ENCODE measurements at places on chromosomes 5 and 9.

GRCh38 chr5:179879003-179879689, 20.5 kb upstream of the MRNIP start:
- no peak for DNase-seq

DNA sequence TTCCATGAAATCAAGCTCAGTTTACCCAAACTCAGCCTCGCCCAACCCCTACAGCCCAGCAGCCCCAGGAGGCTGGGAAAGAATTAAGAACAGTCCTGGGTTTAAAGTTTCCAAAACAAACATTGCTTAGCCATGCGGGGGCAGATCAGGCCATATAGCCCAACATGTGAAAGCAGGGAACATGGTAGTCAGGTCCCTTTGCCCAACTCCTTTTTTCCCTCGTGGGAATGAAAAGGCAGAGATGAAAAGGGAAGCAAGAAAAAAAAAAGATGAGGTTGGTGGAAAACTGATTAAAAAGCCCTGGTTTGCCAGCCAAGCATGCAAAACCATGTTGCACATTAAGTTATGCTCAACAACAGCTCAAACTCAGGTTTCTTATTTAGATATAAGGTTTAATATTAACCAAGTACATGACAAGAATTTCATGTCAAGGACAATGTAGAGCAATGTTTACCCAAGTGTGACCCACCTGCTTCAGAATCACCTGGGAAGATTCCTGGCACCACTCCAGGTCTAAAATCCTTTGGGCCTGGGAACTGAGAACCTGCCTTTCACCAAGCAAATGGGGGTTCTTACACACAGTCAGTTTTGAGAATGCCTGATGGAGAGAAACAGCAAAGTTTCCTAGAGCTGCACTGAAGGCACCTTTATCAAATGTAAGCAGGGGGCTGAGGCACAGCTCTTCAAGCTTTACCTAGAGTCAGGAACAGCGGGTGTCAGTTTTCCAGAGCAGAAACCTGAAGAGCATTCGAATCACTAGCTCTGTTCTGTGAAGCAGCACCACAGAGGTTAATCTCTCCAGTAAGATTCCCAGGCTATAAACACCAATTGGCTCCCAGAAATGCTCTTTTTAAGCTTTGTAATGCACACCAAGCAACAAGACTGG, 1.7 kb downstream of the FREM1 start:
- DNase-seq, result no peak

GRCh38 chr9:126697330-126697729, 83.6 kb downstream of the LMX1B start:
- no peak for DNase-seq

- DNase-seq, result no peak
These were observed 64.0 kb downstream of the SHB start for GRCh38 chr9:38004809-38005560.

DNA sequence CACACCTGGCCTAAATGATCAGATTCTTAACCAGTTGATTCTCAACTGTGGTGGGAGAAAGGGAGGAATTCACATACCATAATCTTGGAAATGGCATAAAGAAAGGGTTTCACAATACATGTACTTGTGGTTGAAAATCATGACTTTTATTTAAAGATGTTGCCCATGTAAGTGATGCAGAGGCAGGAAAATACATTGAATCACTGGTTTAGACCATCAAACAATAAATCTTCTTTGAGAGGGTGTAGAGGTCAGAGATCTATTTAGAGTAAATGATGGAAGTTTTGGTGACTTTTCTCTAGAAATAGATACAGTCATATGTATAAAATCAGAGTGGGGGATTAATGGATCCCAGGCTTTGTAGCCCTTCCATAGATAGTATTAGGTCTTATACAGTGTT, 15.4 kb downstream of the NDUFS4 start:
- DNase-seq, result no peak

DNA sequence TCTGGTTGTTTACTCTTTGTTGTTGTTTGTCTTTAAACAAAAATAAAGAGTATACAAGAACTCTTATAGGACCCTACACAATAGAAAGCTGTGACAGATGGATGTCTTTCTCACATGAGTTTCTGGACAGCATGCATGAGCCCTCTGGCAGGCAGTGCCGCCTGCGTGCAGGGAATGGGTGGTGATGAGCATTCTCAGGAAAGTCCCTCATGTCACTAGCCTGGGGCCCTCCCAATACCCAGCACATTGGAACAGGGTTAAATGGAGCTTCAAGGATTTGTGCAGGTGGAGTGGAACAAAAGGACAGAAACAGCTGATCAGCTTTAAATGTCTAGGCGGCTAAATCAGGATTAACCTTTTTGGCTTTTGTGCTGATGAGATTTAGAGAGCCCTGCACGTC, 181.0 kb upstream of the CD180 start:
- DNase-seq, result no peak

DNA sequence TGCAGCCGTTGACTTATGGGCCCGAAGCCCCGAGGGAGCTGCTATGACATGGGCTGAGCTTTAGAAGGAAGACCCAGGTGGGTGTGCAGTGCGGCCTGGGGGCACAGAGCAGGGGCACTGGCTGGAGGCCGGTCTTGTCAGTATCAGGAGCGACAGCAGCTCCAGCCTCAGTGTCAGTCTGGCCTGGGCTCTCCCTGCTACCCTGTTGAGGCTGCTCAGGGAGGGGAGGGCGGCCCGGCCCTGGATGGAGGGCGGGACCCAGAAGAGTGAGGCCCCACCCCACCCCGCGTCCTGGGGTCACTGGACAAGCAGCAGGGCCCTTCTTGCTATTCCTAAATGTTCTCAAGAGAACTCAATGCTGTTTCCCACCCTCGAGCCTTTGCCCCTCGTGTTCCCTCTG, 18.0 kb downstream of the GFI1B start:
- DNase-seq, result no peak

GRCh38 chr5:60356745-60357144, 343.2 kb downstream of the DEPDC1B start:
- no peak for DNase-seq

- DNase-seq, result no peak
These were observed 78.3 kb downstream of the MAN2A1 start for GRCh38 chr5:109767997-109768396.

GRCh38 chr9:87872079-87872624, 10.5 kb upstream of the SPATA31E1 start:
- no peak for DNase-seq

DNA sequence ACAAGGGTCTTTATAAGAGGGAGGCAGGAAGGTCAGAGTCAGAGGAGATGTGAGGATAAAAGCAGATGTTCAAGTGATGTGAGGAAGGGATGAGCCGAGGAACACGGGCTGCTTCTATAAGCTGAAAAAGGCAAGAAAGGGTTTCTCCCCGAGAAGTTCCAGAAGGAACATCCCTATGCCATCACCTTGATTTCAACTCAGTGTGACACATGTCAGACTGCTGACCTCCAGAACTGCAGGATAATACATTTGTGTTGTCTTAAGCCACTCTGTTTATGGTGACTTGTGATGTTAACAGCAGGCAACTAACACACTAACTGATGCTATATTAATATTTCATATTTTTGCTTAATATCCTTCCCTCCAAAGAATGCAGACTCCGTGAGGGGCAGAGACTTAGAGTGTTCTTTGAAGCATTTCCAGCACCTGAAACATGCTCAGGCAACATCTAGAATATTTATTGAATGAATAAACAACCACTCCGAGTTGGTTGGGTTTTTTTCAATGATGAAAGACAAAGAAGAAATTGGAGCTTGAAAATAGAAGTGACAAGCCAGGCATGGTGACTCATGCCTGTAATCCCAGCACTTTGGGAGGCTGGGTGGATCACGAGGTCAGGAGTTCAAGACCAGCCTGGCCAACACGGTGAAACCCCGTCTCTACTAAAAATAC, 77.6 kb upstream of the ADRA1B start:
- no peak for DNase-seq

GRCh38 chr5:172549696-172550095, 91.4 kb upstream of the NEURL1B start:
- no peak for DNase-seq

DNA sequence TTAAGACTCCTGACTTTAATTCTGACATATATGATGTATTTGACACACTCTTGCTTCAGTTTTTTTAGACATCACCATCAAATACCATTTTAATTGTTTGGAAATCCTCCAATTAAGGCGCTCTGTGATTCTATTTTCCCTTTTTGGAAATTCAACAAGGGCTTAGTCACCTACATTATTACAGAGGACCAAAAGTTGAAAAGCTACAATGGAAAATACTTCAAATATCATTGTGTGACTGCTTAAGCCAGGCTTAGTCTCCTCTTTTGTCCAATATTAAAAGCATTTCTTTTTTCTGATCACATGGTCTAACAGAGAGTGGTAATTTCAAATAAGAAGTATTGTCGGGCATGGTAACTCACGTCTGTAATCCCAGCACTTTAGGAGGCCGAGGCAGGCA, 160.3 kb downstream of the CEMIP2 start:
- no peak for DNase-seq

- no peak for DNase-seq
These were observed 25.1 kb downstream of the POLK start for GRCh38 chr5:75536694-75537360.

GRCh38 chr5:57692582-57693487, 210.2 kb upstream of the ACTBL2 start:
- DNase-seq, result no peak

- DNase-seq, result no peak
These were observed 8.8 kb upstream of the RNF183 start for GRCh38 chr9:113311961-113312360.

DNA sequence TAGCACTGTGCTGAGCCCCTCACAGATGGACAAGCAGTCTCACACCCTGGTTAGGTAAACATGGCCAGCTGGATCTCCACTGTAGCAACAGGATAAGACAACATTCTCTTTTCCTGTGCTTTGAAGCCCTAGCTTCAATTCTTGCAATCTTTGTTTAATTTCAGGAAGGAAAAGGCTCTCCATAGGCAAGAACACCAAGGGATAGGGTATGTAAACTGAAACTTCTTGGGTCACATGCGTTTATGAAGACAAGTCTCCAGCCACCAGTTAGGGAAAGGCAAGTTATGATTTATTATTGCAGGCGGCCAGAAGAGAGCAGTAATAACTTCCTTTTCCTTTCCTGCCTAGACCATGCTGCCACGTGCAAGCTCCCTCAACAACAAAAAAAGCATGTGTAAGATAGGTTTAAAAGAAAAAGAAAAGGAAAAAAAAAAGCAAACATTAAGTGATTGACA, 50.1 kb upstream of the POU5F2 start:
- DNase-seq, result no peak

DNA sequence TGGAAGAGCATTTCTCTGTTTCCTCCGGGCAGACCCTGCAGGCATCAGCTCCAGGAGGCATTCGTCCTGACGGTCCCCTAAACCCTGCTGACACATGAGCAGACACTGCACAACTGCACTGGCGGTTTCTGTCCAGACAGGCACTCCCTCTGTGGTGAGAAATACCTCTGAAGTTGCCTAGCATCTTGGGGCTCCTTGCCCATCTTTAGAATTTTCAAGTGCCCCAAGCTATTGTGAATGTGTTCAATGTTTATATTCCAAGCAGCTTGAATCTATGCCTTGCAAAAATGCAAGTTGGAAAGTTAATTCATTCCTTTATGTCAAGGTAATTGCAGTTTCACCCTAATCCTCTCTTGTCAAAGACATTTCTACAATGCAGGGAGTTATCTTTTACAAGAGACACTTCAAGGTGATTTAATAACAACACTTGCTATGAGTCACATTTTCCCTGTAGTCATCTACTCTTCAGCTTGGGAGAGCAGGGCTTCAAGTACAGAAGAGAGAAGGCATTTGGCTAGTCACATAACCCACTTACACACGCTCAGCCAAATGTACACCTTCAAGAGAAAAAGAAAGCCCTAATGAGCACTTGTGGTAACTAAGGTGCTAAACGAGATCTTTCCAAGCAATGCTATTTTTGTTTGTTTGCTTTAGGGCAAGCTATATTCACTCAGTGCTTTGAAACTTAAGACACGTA, 302.5 kb downstream of the MLLT3 start:
- no peak for DNase-seq

DNA sequence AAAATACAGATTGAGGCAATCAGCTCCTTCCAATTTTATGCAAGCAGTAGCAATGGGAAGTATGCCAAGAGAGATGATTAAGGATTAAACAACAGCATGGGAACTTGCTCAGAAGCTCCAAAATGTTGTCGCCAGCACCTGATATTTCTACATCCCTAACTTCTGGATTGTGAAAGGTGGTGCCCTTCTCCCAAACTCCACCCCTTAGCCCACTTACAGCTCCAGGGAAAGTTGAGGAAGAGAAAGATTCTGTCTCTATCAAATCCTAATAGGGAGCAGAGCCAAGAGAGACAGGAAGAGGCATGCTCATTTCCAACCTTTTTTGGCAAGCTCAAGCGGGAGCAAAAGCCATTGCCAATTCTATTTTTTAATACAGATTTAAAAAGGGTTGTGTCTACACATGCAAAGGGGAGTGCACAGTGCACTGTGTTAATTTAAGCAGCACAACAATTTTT, 92.4 kb upstream of the NR3C1 start:
- no peak for DNase-seq

- no peak for DNase-seq
These were observed 22.3 kb upstream of the TLR4 start for GRCh38 chr9:117681888-117682287.

DNA sequence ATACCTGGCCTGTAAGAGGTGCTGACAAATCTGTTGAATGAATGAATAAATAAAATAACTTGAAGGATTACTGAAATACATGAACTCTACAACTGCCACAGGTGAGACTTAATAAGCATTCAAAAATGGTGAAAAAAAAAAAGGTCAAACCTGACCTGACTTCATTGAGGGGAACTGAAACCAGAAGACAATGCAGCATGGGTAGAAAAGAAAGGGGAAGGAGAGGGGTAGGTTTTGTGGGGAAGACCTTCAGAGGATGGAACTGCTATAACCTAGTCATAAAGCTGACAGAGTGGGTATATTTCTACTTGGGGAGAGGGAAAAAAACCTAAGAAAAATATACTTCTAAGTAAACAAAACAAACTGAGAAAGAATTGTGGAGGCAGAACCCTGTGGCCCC, 56.6 kb downstream of the RASEF start:
- DNase-seq, result no peak

GRCh38 chr9:95620314-95620713, 103.5 kb upstream of the PTCH1 start:
- DNase-seq, result no peak

GRCh38 chr9:137524161-137524980, 25.8 kb downstream of the PNPLA7 start:
- DNase-seq, result no peak

DNA sequence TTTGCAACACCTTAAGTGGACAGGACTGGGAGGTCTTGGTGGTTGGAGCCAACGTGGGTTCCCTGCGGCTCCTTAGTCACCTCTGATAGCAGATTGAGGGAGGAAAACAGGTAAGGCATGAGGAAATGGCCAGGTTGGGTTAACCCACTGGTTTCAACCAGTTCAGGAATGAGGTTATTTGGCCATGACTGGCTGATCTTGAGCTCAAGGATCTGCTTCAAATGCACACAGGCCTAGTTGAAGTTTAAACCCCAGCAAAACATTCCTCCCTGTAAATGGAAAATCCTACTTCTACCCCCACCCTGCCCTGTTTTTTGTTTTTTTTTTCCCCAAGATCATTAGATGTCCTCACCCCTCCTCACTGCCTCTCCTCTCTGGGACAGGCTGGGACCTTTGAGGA, 3.2 kb upstream of the NUP214 start:
- DNase-seq, result no peak

- no peak for DNase-seq
These were observed 10.8 kb upstream of the ADRA1B start for GRCh38 chr5:159905496-159905895.
